Right ventricle myocardium superior (tissue), 1 donor: ENCODE measurements at places on chromosomes 12 and 14. TPM values are rescaled to one million over a fixed set of nuclear protein-coding genes. Genes with fewer than 3 reads are reported as not detected.

Gene PIANP
- total RNA-seq, result 0.35 TPM

GRCh38 chr12:127785540-127785939 is 481.4 kb upstream of the TMEM132C start:
- no peak for DNase-seq

DNA sequence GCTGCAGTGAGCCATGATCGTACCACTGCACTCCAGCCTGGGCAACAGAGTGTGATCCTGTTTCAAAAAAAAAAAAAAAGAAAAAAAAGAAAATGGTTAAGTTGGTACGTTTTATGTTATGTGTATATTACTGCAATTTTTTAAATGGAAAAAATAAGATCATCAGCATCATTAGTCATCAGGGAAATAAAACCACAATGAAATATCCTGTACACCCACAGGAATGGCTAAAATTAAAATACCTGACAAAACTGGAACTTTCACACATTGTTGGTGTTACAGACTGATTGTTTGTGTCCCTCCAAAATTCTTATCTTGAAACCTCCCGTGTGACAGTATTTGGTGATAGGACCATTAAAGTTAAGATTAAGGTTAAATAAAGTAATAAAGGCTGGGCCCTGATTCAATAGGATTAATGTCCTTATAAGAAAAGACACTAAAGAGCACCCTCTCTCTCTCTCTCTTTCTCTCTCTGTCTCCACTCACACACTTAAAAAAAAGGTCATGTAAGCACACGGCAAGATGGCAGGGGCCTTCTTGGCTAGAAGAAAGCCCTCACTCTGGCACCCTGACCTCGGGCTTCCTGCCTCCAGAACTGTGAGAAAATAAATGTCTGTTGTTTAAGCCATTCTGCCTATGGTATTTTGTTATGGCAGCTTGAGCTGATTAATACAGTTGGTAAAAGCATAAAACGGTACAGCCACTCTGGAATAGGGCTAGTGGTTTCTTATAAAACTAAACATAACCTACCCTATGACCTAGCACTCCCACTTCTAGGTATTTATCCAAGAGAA is 48.3 kb upstream of the ZFP36L1 start:
- no peak for DNase-seq

- no peak for DNase-seq
Measured at GRCh38 chr12:3998968-3999792, 126.0 kb upstream of the PARP11 start.

DNA sequence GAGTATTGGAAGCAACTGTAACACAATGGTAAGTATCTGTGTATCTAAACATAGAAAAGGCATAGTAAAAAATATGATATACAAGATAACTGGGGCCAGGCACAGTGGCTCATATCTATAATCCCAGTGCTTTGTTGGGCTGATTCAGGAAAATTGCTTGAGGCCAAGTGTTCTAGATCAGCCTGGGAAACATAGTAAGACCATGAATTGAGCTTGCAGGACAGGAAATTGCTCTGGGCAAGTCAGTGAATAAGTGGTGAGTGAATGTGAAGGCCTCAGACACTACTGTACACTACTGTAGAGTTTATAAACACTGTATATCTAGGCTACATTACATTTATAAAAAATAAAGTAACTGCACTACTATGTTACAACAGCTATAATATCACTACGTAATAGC is 75.2 kb downstream of the GPR135 start:
- DNase-seq, result no peak

GRCh38 chr14:98579140-98579539 is 692.9 kb downstream of the BCL11B start:
- no peak for DNase-seq
